ENCODE measurements at places on chromosomes 6 and 20.
A peak's percentile ranks its signal among the peaks of the same experiment; 100 is the strongest.

DNA sequence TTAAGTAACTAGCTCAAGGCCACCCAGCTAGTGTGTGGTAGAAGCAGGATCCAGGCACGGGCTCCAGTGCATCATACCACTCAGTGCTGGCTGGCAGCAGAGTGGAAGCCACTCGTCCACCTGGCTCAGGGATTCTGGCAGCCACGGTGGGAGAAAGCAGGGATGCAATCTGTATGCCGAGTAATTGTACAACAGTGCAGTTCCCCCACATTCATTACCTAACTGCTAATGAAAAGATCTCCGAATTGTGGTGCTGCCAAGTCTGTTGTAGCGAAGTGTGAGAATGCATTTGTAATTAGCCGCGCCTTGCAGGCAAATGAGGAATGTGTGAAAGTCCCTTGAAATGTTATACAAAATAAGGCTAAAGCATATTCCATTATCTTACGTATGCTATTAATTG is 29.0 kb downstream of the KCNG1 start:
- no peak for DNase-seq

DNA sequence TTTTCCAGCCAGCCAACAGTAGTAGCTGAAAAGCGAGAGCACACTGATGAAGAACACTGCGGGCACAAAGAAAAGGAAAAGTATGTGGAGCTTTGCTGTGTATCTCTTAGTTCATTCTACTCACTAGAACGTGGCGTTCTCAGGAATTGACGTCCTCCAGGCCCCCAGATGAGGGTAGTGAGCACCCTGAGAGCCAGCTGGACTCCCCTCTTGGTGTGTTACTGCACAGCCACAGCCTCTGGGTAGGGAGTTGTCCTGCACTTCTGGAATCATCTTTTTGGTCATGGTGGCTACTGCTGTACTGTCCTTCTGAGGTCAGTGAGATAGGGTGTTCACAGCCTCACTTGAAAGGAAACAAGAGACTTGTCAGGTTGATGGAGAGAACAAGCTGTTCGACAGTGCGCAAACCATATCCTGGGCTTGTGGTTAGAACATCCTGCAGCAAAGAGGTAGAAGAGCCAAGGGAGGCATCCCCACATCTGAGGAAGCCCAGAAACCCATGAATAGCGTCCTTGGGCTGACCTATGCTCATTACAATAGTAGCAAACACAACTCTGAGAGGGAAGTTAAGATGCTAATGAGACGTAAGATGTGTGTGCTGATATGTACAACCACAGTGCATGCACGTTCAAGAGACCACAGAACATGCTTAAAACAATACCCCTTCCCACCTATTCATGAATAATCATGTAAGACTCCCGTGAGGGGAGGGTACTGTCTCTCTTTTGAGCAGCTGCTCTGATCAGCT is 14.6 kb upstream of the HLA-F start:
- peak; percentile 74 for DNase-seq

- no peak for DNase-seq
Observed at GRCh38 chr6:52233975-52234823, 10.1 kb downstream of the IL17F start.

GRCh38 chr6:122872311-122872710 is 83.3 kb downstream of the SMPDL3A start:
- no peak for DNase-seq

- no peak for DNase-seq
Observed at GRCh38 chr6:167957626-167958025, 39.8 kb upstream of the KIF25 start.

DNA sequence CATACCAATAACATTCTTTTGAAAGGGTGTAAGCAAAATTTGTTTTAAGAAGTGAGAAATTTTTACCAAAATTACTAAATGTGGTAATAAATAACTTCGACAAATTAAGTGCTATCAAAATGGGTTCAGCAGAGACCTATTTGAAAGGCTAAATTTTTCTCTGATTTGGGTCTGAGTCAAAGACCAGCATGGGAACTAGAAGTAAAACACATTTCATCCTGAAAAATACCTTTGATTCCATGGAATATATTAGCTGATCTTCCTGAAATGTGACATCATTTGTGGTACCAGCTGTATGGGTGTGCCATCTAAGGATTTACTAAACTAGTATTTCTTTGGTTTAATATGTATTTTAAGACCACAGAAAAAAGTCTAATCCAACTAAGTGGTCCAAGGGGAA is 63.6 kb downstream of the BLOC1S5 start:
- no peak for DNase-seq

DNA sequence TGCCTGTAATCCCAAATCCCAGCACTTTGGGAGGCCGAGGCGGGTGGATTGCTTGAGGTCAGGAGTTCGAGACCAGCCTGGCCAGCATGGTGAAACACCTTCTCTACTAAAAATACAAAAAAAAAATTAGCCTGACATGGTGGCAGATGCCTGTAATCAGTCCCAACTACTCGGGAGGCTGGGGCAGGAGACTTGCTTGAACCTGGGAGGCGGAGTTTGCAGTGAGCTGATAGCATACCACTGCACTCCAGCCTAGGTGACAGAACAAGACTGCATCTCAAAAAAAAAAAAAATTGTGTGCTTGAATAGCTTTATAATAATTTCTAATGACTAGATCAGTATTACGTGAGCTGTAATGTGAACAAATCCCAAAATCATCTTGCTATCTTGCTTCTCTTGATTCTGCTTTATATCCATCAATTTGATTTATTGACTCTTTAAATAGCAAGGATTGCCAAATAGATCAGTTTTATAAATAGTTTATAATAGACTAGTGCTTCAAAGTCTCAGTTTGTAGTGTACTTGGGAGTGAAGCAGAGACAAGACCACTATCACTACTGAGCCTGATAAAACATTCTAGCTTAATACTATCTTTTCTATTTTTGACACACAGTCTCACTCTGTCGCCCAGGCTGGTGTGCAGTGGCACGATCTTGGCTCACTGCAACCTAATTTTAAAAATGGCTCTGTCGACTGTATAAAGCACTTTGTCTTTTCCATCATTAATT is 7.1 kb downstream of the AMD1 start:
- no peak for DNase-seq

- no peak for DNase-seq
Observed at GRCh38 chr20:39800111-39800510, 838.0 kb downstream of the DHX35 start.

GRCh38 chr6:73548458-73549446 is 27.9 kb upstream of the EEF1A1 start:
- no peak for DNase-seq

DNA sequence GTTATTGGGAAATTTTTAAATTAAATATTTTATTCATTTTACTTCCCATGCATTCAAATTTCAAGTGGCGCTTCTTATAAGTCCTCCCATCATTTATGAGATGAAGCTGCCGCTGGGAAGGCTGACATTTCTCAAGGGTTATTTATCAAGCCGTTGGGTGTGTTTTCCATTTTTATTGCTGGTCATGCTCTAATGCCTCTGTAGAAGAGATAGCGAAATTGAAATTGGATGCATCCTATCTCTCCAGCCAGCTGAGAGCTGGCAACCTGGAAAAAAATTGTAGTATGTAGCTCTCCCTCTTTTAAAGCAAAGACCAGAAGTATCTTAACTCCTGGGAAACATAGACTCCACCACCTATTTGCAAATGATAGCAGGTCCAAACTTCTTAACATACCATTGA is 135.9 kb downstream of the C6orf118 start:
- DNase-seq = no peak

DNA sequence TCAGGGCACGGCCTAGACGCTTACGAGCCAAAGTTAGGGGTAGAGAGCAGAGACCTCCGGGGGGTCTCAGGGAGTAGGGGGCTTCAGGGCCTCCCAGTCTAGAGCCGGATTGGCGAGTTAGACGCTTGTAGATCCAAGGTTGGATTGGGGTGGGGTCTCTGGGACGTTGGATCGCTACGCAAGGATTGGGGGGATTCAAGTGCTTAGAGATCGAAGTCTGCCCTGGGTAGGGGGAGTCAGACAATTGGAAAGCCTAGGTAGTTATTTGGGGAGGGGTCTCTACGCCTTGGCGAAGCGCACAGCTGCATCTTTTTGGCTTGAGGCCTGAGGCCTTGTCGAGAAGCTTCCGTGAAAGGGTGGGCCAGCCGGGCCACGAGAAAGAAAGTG is 469 bp downstream of the STX16 start:
- DNase-seq = no peak

GRCh38 chr6:108656836-108657235 is 96.1 kb downstream of the FOXO3 start:
- DNase-seq = no peak

GRCh38 chr20:56352345-56353055 is 6.3 kb upstream of the FAM210B start:
- no peak for DNase-seq

DNA sequence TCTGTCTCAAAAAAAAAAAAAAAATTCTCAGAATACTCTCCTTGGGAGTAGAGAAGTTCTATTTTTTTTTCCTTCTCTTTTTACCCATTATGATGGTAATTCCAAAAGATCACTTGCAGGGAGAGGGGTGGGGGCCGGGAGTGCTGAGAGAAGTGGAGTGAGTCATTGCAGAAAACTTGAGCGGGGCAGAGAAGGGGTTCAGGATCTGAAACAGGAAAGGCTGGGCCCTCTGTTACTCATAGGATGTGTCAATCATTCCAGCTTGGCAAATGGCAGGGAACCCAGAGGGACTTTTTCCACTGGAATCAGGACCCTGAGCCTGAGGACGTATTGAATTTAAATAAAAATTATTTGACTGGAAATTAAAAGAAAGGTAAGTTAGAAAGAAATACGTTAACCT is 111.4 kb upstream of the ARMC2 start:
- DNase-seq = no peak

- DNase-seq = no peak
Observed at GRCh38 chr6:144920391-144920961, 635.3 kb downstream of the UTRN start.

- DNase-seq = no peak
Observed at GRCh38 chr6:32772656-32773055, 9.3 kb upstream of the HLA-DQB2 start.

- DNase-seq = no peak
Observed at GRCh38 chr20:51276296-51276695, 253.4 kb upstream of the KCNG1 start.

DNA sequence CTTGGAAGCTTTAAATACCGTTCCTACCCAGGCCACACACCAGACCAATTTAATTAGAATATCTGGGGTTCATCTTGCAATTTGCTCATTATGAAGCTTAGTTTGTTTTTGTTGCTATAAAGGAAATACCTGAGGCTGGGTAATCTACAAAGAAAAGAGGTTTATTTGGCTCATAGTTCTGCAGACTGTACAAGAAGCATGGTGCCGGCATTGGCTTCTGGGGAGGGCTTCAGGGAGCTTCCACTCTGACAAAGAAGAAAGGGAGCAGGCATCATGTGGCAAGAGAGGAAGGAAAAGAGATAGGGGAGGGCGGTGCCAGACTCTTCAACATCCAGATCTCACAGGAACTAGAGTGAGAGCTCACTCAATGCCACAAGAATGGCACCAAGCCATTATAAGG is 73.6 kb downstream of the RNF182 start:
- DNase-seq = no peak

DNA sequence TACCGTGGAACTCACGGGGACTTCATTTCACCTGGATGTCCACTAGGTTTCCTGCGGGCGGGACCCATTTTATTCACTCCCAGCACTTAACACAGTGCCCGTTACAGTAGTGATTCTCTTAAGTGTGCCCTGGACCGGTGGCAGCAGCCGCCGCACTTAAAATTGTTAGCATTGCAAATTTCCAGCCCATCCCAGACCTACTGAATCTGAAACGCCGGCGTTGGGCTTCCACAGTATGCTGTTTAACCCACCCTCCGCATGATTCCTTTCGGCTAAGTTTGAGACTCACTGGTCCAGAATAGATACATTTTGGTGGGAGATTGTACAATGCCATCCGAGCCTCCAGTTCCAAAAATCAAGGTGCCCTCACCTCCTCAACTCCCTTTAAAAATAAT is 967 bp downstream of the SMPDL3A start:
- DNase-seq = no peak

- peak; percentile 26 for DNase-seq
Observed at GRCh38 chr6:121305957-121306607, 28.2 kb downstream of the TBC1D32 start.

GRCh38 chr20:50690650-50691572 is at the start of gene RIPOR3:
TSS of gene RIPOR3 (minus strand) at chr20:50691542. CDS start at chr20:50691128, 414 bp downstream.
- no peak for DNase-seq

DNA sequence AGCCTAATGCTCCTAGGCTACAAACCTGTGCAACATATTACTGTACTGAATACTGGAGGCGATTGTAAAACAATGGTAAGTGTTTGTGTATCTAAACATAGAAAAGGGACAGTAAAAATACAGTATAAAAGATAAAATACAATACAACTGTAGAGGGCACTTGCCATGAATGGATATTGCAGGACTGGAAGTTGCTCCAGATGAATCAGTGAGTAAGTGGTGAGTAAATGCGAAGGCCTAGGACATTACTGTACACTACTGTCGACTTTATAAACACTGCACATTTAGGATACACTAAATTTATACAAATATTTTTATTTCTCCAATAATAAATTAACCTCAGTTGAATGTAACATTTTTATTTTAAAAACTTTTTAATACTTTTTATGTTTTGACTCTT is 485.0 kb downstream of the MMUT start:
- DNase-seq = no peak

- no peak for DNase-seq
Observed at GRCh38 chr6:147135211-147135681, 69.0 kb upstream of the STXBP5 start.

GRCh38 chr6:112683926-112684325 is 336.8 kb downstream of the RFPL4B start:
- no peak for DNase-seq

GRCh38 chr6:72464791-72465691 is 156.8 kb upstream of the KCNQ5 start:
- DNase-seq = no peak

- peak; percentile 82 for DNase-seq
Observed at GRCh38 chr6:31822036-31822821, 5.3 kb upstream of the HSPA1B start.
